Activated naive CD8-positive, alpha-beta T cell treated with anti-CD3 and anti-CD28 coated beads, Interleukin-2, amount 10 ng/mL, durations not matched to agents 7 days and 5 days (primary cell): ENCODE measurements at places on chromosomes 11 and 22.

DNA sequence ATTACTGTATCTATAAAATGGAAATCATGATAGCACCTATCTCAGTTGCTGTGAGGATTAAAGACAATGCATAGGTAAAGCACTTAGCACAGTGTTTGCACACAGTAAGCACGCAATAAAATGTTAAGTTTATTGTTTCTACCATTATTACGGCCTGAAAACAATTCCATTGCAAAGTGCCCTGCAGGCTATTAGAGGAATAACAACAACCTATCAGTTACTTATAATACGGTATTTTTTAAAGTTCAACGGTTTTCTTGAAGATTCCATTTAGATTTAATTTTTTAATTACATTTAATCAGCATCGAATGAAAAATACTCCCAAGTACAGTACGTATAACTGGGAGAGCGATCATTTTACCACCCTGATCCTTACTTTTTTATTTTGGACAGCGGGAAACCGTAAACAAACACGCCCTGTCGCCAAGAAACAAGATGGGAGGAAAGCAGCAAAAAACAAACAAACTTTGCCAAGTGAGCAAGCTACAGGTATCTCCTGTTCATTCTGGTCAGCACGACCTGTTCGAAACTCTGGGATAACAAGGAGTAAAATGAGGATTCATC, 893 bp downstream of the SLC36A4 start:
- no peak for DNase-seq

DNA sequence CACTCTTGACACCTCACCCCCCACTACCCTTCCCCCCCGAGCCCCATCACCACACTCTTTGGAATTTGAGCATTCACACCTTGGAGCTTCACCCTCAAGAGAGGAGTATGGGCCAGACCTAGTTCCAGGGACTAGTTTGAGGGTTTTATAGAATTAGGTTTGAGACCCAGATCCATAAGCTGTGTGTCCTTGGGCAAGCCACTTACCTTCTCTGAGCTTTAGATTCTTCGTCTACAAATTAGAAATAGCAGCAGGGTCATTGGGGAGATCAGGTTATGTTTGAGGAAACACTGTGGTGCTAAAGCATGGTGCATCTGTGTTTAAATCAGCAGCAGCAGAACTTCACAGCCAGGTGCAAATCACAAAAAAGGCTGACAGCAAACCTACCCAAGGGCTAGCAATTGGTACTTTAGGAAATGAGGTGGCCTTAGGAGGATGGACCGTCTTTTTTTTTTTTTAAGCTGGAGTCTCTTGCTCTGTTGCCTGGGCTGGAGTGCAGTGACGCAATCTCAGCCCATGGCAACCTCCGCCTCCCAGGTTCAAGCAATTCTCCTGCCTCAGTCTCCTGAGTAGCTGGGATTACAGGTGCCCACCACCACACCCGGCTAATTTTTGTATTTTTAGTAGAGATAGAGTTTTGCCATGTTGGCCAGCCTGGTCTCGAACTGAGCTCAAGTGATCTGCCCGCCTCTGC, 114.8 kb downstream of the MICAL2 start:
- DNase-seq: no peak

- no peak for DNase-seq
Measured at GRCh38 chr11:81995889-81996288, 737.8 kb downstream of the FAM181B start.

GRCh38 chr11:120709808-120710207, 198.3 kb downstream of the GRIK4 start:
- DNase-seq: no peak

DNA sequence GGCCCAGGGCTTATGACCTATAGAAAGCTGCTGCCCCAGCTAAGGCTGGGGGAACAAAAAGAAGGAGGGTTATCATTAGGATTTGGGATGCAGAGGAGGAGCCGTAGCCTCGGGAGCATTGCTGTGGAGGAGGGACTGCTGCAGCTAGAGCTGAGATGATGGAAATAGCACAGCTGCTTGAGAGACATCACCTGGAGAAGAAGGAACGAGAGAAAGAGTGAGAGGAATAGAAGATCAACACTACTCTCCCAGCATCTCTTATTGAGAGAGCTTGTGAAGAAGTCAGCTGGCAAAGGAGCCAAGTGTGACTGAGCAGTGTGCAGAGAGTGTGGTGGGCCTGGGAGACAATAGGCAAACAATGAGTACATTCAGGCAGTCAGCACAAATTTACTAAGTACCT, 100.7 kb upstream of the PLET1 start:
- no peak for DNase-seq

- peak; percentile 36 for DNase-seq
Measured at GRCh38 chr11:74683279-74683871, 47.9 kb downstream of the CHRDL2 start.

- DNase-seq: no peak
Measured at GRCh38 chr11:78742430-78742829, 167.8 kb upstream of the NARS2 start.

GRCh38 chr11:113147249-113147648, 167.1 kb upstream of the TTC12 start:
- no peak for DNase-seq

DNA sequence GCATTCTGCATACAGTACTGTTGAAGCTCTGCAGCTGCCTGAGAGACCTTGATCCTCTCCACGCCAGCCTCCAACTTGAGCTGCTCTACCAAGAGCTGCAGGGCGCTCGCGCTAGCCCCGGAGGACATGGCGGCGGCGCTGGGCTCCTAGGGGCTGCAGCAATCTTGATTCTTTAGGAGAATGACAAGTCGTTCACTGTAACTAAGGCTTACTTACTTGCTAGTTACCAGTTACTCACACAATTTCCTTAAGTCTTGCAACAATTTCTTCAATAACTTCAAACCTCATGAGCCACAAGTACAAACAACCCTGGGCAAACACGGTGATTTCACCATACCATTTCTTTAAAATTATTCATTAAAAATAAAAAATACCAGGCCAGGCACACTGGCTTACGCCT, 21.9 kb downstream of the SBF2 start:
- DNase-seq: no peak

GRCh38 chr22:25395915-25396314, 168.6 kb upstream of the GRK3 start:
- DNase-seq: no peak

- no peak for DNase-seq
Measured at GRCh38 chr22:40542821-40543540, 93.5 kb downstream of the MRTFA start.

DNA sequence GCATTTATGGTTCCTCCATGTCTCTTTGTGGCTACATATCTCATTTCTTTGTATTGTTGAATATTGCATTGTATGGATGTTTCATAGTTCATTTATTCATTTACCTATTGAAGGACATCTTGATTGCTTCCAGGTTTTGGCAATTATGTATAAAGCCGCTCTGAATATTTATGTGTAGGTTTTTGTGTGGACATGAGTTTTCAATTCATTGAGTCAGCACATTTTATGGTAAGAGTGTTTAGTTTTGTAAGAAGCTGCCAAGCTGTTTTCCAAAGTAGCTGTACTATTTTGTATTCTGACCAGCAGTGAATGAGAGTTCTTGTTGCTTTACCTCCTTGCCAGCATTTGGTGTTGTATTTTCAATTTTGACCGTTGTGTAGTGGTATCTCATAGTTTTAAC, 39.2 kb downstream of the KDM2A start:
- DNase-seq: no peak

DNA sequence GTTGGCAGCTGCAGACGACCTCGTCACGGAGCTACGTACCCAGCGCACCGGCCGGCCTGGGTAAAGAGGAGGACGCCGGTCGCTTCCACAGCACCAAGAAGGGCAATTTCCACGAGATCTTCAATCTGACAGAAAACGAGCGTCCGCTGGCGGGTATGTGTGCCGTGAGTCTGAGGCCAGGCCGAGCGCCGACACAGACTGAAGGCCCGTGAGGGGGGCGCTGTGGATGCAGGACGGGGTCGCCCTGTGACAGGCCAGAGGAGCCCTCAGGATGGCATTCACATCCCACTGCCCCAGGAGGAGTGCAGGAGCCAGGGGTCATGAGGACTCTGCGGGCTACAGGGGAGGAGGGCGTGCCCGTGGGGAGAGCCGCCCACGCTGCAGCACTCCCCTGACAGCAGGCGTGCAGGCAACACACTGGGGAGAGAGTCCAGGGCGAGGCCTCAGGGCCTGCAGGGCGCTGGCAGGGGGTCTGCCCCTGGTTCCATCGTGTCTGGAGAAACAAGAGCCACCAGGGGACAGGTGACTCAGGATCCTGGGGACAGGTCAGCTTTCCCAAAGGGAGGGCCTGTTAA, 53.6 kb downstream of the GRAMD4 start:
- DNase-seq: no peak

DNA sequence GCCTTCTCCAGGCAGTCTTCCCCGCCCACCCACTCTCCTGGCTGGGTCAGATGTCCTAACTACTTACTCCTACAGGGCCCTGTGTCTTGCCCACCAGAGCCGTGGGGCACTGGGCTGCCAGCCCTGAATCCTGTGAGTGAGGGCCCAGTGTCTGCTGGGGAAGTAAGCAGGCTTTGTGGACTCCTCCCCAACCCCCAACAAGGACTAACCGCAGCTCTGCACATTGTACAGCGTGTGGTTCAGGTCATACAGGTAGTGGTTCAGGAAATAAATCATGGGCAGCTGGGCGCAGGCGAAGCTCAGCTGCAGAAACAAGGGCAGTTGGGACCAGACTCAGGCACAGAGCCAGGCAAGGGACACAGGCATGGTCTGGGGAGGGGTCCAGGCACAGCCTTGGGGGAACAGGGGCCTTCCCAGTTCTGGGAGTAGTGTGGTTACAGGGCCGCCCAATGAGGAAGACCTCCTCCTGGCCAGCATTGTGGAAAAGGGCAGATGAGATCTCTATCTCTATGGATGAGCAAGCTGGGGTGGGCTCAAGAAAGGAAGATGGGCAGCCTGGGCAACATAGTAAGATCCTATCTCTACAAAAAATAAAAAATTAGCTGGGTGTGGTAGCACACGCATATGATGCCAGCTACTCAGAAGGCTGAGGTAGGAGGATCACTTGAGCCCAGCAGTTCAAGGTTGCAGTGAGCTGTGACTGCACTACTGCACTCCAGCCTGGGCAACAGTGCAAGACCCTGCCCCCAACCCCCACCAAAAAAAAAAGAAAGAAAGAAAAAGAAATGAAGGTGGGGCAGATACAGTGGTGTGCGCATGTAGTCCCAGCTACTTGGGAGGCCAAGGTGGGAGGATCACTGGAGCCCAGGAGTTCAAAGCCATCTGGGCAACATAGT, 5.5 kb downstream of the UNC93B1 start:
- no peak for DNase-seq

GRCh38 chr11:121452609-121453150, at the start of gene SORL1-AS1:
Gene SORL1-AS1, minus strand, starts transcription at chr11:121452967.
- DNase-seq: no peak

GRCh38 chr11:27977031-27977430, 130.9 kb downstream of the KIF18A start:
- no peak for DNase-seq

DNA sequence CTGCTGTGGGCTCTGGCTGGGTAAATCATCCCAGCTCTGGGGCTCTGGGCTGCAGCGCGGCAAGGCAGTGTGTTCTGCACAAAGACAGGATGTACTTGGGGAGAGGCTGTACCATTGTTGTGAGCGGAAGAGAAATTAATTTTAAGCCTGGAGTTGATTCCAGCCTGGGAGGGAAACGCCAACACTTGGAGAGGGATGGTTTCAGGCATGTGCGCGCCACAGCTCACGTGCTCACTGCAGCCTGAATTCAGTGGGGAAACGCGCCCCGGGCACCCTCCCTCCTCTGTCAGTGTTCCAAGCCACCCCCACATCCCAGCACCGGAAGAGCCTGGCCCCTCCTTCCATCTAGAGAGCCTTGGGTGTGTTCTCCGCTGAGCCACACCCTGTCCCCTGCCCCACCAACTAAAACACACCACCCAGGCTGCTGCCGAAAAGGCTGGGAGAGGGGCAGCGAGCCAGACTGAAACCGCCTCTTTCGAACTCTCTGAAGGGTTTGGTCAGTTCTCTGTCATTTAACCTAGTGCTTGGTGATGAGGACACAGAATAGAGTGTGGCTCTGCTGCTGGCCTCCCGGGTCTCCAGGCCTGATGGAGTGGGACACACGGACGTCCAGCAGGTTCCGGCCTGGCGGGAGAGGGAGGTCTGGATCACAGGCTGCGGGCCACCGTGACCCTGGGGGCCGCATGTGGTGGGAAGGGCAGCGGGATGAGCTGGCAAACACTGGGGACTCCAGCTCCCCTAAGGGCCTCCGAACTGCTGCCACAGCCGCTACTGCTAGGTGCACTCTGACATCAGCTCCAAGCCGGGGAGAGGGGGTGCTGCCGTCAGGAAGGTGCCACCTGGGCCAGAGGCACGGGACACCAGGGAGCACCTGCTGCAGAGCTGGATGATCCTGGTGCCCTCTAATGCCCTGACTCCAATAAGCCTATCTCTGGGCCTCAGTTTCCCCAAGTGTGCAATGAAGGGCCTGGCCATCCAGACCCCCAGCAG, 230.8 kb downstream of the CTTN start:
- no peak for DNase-seq

DNA sequence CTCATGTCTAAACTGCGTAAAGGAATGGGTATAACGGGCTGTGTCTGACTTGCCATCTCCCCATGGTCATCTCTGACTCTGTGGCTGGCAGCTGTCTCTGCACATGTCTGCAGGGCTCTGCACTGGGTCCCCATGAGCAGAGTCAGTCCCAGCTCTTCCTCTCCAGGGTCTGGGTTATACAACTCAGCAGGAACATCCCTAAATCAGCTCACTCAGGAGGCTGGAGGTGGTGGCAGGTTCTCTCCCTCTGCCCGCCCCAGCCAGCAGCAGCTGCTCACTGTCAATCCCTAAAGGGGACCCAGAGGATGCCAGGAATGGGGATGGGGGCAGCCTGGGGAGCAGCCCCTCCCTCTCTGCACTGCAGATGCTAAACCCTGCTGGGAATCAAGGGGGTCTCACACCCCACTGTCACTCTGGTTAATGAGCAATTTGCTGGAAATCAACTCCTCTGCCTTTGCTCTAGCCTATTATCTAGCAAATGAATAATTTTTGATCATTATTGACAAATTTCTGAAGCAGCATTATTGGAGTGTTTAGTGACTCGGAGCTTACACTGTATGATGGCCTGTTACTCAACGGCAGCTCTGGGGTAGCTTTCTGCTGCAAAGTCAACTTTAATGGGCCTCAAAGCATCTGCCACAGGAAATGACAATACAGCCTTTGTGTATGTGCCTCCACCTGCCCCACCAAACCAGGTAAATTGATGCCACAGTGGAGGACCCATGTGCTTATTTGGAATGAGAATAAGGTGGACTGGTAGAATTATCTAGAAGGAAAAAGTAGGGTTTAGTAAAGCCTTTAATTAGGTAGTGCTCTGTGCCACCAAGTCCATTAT, 55.7 kb upstream of the SHANK2 start:
- DNase-seq: no peak

GRCh38 chr11:44764583-44764982, 37.8 kb downstream of the TSPAN18 start:
- DNase-seq: no peak

GRCh38 chr11:126328938-126329643, 25.2 kb downstream of the DCPS start:
- no peak for DNase-seq

DNA sequence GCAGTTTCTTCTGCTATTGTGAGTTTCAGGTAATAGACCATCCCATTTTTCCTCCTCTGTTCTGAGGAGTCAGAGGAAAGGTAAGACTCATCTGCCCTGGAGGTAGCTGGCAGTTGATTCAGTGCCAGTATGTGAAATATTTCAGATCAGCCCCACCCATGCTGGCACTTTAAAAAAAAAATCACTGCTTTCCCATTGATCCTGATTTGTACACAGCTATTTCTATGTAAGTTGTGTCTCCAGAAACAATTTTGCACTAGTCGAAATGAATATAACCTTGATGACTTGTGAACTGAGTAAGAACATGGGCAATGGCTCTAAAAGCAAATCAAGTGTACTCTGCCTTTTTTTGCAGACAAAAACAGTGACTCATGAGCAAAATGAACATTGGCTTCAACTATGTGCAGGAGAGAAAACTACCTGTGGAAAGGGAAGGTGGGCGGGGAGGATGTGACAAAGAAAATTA, 82.0 kb upstream of the OR5AK2 start:
- DNase-seq: no peak
